Right hindlimb (tissue), 1 donor: ENCODE measurements at places on chromosomes 3 and 15.
A peak's percentile ranks its signal among the peaks of the same experiment; 100 is the strongest.

GRCh38 chr3:171569571-171570132 lies 109.4 kb upstream of the TNIK start:
- DNase-seq, result no peak

DNA sequence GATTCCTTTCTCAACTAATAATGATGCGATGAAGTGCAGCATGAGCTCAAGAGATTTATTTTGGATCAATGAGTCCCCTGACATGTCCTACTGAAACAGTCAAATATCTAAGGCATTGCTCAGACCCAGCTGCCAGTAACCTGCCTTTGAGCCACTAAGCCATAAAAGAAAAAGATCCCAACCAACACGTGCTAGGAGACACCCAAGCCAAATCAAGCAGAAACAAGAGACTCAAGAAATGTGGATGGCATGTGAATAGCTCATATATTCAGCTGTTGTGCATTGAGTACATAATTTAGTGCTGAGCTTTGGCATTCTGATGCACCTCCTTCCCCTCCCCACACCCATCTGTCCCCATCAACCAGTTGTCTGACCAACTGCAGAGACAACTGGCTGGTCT lies 29.2 kb downstream of the GJD2 start:
- DNase-seq, result peak; percentile 73

DNA sequence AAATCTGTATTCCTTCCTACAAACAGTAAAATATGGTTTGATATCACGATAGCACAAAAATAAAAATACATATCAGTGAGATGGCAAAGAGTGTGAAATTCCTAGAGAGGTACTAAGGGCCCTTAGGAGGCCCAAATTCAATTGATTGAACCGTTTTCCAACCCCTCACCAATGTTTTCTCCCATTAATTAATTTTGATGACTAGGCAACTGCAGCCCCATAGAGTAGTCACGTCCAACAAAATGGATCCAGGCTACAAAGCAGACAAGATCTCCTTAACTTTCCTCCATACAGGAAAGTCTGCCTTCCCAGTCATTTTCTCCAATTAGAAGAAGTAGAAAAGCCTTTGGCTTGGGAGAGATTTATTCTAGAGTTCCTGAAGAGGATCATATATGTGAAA lies 193.9 kb downstream of the PLOD2 start:
- no peak for DNase-seq

GRCh38 chr3:12288182-12289129 lies at the start of gene PPARG:
Gene PPARG, plus strand, starts transcription at chr3:12289070. Its CDS starts 90,642 bp downstream, at chr3:12379712.
- DNase-seq, result peak; percentile 40

GRCh38 chr15:74955796-74956647 lies 550 bp downstream of the RPP25 start:
- peak; percentile 74 for DNase-seq

GRCh38 chr3:180478695-180479094 lies 123.3 kb upstream of the TTC14 start:
- no peak for DNase-seq

DNA sequence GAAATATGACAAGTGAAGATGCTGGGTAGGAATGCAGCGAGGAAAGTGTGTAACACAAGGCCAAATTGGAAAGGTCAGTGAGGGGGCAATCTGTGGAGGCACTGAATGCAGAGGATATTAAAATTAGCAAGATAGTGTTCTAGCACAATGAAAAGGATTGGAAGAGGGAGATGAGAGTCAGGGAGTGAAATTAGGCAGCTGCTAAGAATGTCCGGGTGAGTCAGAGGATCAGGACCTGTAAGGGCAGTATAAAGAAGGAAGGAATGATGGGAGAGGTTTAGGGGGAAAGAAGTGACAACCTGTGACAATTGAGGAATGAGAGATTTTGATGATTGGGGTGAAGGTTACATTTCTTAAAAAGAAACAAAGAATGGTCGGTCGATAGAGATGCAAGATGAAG lies 103.5 kb downstream of the UBE3A start:
- no peak for DNase-seq

GRCh38 chr3:100941451-100941850 lies 51.8 kb downstream of the ABI3BP start:
- DNase-seq, result no peak

GRCh38 chr15:31526916-31527690 lies 200.5 kb downstream of the KLF13 start:
- no peak for DNase-seq

DNA sequence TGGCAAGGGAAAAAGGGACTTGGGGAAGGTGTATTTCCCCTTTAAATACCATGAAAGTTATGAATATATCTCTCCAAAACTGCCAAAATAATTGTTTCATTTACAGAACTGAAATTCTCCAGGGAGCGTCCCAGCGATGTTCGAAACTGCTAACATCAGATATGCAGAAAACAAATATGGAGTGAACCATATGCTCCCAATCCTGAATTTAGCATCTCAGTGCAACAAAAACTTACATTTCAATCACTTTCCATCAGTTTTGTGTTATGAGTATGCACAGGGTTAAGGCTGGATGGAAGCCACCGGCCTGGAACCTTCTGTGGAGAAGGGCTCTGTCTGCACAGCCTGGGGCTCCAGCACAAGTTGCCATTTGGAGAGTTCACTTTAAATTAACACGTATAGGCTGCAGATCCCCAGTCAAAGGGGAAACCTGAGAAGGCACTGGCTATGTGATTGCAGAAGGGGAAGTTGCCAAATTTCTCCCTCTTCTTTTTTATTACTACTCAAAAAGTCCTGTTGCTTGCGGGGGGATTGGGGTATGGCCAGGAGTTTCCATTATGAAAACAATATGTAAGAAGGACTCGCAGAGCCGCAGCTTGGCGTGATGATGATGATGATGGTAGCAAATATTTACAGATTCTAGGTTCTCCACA lies 56.9 kb upstream of the FOXP1 start:
- DNase-seq, result no peak

- DNase-seq, result no peak
Observed at GRCh38 chr3:128254066-128254590, 100.8 kb downstream of the EEFSEC start.

DNA sequence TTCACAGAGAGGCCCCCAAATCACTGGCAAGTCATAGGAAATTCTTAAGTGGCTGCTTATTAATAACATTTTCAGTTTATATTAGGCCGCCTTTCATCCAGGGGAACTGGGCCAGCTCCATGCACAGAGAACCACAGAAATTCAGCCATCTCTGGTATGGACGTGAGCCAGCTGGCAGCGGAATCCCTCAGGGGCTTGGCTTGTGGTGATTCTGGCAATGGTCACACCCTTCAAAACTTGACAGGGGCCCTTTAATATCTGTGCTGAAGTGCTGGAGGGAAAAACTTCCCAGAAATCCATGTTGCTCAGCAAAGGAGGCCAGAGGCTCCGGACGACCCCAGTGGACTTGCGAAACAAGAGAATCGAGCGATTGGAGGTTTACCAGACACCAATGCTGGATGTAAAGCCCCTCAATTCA lies 11.3 kb downstream of the PRICKLE2 start:
- DNase-seq, result peak; percentile 92

DNA sequence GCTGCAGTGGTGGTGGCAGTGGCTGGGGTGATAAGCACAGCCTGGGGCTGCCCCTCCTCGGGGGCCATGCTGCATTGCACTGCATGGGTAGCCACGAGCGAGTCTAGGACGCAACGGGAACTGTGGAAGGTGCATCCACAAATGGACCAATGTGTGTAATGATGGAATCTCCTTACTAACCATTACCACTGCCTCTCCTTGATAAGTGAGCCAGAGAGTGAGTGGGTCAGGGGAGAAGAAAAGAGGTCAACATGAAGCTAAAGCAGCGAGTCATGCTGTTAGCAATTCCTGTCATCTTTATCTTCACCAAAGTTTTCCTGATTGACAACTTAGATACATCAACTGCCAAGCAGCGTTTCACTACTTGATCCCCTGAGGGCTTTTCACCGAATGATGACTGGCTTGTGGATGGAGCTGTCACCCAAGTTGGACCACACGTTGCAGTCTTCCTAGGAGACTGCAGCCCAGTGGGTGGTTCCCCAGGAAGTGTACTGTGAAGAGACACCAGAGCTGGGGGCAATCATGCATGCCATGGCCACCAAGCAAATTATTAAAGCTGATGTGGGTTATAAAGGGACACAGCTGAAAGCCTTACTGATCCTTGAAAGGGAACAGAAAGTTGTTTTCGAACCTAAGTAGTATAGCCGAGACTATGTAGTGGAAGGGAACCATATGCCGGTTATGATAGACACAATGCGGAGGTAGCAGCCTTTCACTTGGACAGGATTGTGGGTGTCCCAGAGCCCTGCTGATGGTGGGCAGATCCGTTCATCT lies 20.6 kb downstream of the SAMD7 start:
- DNase-seq, result no peak

DNA sequence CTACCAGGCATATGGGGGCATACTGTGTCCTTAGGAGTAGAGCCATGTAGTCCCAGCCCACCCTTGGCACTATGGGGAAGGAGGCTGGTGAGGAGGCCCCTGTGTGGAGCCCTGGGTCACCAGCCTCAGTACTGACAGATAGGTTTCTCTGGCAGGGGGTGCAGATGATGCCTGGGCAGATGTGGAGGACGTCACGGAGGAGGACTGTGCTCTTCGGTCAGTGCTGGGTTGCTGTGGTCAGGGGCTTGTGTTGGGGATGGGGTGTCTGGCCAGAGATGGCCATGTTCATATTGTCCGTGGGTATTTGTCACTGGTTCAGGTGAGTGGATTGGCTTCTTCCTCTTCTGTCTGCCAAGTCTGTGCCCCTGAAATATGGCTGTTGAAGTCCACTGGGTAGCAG lies 20.0 kb downstream of the MTMR14 start:
- no peak for DNase-seq

- no peak for DNase-seq
Observed at GRCh38 chr15:66156310-66156975, 97.1 kb downstream of the MEGF11 start.

- DNase-seq, result no peak
Observed at GRCh38 chr3:115624029-115624741, 875 bp downstream of the GAP43 start.

DNA sequence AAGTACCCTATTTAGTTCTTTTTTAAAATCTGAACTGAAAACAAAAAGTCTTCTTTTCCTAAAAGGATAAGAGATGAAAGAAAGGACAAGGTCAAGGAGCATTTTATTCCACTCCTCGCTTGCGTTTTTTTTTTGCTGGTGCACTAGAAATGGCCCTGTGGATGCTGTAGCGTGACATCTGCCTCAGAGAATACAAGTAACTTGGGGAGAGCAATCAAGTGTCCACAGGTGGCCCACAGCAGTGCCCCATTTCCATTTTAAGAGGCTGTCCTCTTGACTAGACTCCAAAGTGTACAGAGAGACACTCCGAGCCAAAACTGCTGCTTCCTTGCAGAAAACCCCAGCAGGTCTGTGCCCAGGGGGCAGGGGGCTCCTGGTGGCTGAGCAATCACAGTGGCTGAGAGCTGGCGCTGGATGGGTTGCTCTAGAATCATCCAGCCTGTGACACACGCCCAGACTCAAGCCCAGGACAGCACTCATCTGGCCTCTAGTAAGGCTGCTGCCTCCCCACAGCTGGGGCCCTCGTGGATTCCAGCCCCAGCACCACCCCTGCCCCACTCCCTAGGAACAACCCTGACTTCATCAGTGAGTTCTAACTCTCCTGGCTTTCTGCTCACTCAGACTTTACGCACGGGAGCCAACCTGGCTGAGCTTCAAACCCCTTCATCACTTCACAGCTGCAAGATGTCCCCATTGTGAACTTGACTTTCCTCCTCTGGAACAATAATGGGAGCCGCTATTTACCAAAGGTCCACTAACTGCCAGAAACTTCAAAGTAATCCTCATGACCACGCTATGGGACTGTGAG lies 71.1 kb upstream of the SPATA12 start:
- DNase-seq, result peak; percentile 79

DNA sequence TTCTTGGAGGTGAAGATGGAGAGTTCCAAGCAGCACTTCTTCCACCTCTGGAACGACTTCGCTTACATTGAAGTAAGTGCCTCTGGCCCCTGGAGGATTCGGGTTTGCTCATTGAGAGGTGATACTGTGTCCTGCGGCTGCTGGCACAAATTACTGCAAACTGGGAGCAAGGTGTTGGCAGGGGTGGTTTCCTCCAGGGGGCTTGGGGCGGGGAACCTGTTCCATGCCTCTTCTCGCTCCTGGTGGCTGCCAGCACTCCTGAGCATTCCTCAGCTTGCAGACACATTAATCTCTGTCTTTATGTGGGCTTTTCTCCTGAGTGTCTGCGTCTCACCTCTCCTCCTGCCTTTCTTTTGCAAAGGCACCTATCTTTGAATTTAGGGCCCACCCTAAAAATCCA lies 47.4 kb downstream of the MESD start:
- no peak for DNase-seq

DNA sequence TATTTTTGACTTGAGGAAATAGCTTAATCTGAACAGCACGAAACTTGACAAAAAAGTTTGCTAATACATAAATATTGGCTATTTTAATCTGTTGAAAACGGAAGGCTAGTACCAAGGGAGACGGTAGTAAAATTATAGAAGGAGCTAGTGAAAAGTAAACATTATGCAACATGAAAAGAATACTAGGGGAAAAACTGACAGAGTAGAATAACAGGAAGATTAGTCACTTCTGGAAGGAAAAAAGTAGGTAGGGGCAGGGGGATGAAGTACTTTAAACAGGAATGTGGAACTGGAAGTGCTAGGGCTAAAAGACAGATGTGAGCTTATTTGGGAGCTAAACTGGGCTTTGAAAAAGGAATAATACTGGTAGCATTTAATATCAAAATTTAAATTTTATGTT lies 60.1 kb downstream of the MBNL1 start:
- no peak for DNase-seq

- DNase-seq, result no peak
Observed at GRCh38 chr3:189419038-189419437, 212.2 kb upstream of the TP63 start.

- no peak for DNase-seq
Observed at GRCh38 chr3:189324538-189325138, 152.9 kb downstream of the TPRG1 start.

DNA sequence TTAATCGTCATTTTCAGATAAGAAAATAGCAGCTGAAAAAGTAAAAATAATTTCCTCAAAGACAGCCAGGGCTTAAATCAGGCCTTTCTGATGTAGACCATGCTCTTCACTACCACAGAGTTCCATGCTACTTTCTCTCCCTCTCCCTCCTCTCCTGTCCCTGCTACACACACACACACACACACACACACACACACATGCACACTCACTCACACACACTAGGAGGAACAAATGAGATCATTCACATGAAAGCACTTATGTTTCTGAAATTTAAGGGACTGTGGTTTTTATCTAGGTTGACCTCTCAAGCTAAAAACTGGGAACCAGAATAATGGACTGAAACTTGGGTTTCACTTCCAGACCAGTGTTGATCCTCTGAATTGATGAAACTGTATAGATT lies 4.1 kb upstream of the PSMA4 start:
- DNase-seq, result no peak

- DNase-seq, result no peak
Observed at GRCh38 chr3:183122257-183122932, 23.1 kb upstream of the MCCC1 start.
